ENCODE measurements at places on chromosomes 6 and 20. TPM values are rescaled to one million over a fixed set of nuclear protein-coding genes. Genes with fewer than 3 reads are reported as not detected.

AKAP12 gene
- total RNA-seq: 340 TPM

STMND1 gene
- total RNA-seq: not detected

WFDC12 gene
- total RNA-seq: not detected

SIRPG gene
- total RNA-seq: not detected

RNASET2 gene
- 28.6 TPM for total RNA-seq

RBBP8NL gene
- not detected for total RNA-seq

ZSCAN9 gene
- total RNA-seq: 14.6 TPM

PRL gene
- total RNA-seq: not detected

BPIFB2 gene
- total RNA-seq: not detected

Measured in epithelial cell of umbilical artery (primary cell).